DMS53 (cell line): ENCODE measurements at places on chromosomes 2 and 18.
A peak's percentile ranks its signal among the peaks of the same experiment; 100 is the strongest.

DNA sequence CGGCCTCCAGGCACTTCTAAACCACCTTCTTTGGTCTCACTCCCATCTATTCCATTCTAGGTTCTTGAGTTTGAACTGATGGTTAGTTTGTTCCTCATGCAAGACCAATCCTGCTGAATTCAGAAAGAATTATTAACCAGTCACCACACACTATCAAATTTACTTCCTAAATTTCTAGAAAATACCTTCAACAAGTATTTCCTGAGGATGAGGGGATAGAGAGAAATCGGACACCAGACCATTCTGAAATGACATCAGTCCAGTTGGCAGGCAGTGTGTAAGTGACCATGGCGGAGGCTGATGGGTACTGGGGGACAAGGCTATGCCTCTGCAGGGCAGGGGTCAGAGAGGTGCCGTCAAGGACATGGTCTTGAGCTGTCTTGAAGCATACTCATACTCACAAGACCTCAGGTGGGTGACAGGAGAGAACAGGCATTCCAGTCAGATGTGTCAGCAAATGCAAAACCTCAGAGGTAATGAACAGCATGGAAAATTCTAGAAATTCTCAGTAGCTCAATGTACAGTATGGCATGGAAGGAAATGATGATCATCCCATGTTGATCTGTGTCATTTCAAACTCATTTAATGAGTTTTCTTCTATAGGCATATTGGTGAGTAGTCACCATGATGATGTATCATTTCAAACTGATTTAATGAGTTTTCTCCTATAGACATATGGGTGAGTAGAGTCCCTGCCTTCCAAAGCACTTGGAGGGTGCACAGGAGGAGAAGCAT is 119.6 kb downstream of the DDX1 start:
- no peak for DNase-seq

DNA sequence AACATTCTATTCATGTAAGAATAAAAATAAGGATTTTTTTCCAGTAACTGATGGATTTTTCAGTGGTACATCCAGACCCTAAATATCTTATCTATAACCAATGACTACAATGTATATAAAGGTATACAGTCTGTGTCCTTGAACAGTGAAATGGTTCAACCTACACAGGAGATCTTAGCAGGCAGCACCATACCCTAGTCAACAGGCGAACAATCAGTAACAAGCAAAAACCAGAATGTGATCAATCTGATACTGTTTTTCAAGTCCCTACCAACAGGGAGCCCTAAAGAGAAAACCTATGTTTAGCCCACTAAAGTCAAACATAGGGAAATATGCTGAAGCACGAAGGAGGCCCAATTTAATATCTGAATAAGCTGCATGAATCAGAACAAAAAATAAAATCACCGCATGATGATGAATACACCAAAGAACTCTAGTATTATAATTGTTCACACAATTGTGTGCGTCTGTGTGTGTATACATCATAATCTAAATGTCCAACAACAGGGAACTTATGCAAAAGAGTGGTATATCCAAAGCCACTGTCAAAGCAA is 26.0 kb downstream of the PTPN2 start:
- no peak for DNase-seq

- no peak for DNase-seq
These were observed 1660.6 kb upstream of the NXPH2 start for GRCh38 chr2:140440815-140441214.

DNA sequence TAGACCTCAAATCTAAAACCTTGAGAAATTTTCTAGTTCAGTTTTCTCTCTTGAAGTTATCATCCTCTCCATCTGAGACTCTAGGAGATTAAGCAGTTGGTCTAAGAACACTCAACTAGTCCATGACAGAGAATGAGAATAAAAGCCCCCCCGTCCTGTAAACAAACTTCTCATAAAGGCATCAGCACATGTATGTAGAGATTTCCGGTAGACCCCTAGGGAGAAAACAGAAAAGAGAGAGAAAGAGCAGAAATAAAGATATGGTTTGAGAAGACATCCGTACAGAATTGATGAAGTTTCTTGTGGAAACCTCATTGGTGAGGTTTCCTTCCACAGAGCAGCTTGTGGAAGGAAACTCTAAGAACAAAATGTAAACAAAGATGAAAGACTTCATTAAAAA is 3.2 kb upstream of the GPR155 start:
- DNase-seq, result no peak

GRCh38 chr2:228239207-228239906 is 57.9 kb upstream of the SPHKAP start:
- no peak for DNase-seq

DNA sequence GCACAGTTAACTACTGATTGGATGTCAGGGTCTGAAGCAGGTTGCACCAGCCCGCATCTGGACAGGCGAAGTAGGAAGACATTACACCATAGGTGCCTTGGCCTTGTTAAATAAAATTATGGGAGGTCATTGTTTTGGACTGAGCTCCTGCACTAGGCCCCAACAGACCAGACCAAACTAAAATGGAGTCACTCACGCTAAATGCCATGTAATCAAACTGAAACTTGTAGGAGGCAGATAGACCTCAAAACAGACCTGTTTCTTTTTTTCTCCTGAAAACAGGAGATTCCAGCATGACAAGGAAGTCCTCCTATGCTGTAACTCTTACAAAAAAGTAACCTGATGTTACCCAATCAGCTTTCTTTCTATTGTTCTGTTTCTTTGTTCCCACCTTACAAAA is 15.5 kb upstream of the NFU1 start:
- no peak for DNase-seq

GRCh38 chr2:109243526-109244303 is 114.7 kb downstream of the SH3RF3 start:
- DNase-seq, result peak; percentile 58

GRCh38 chr2:1156059-1156458 is 205.4 kb downstream of the SNTG2 start:
- DNase-seq, result no peak

- peak; percentile 96 for DNase-seq
These were observed 867 bp upstream of the TTL start for GRCh38 chr2:112481050-112481527.

- DNase-seq, result peak; percentile 55
These were observed 144.1 kb downstream of the EVA1A start for GRCh38 chr2:75416420-75417342.

- DNase-seq, result peak; percentile 79
These were observed 318.9 kb upstream of the SYT4 start for GRCh38 chr18:43596105-43596712.

GRCh38 chr2:235560345-235560744 is 66.5 kb downstream of the AGAP1 start:
- no peak for DNase-seq

GRCh38 chr2:39118786-39119499 is 1.9 kb downstream of the SOS1 start:
- DNase-seq, result no peak

DNA sequence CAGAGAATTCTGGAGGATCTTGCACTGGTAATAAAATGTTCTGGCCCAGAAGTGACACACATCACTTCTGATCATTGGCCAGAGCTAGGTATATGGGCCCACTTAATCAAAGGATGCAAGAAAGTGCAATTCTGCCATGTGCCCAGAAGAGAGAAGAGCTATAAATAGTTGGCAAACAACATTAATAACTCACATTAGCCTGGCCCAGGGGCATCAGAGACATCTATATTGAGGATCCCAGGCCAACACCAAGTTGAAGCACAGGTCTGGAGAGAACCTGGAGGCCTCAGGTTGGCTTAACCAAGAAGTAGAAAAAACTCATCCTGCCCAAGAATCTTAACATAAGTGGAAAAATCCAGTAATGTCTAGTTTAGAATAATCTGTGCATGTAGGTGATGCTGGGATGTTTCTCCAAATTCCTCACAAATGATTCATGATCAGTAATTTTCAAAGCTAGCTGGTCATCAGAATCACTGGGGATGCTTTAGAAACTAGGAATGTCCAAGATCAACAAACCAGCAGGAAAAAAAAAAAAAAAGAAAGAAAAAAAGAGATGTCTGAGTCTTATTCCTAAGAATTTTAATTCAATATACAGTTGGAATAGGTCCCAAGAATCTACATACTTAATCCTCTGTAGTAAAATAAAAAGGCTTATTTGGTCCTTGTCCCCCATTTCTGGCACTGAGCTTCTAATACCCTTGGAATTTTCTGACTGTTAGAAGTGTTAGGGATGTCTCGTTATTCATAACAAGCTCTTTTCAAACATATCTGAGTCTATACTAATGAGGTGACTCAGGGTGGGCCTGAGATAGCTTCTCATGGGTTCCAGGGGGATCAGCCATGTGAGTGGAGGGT is 35.0 kb upstream of the EVA1A start:
- no peak for DNase-seq

DNA sequence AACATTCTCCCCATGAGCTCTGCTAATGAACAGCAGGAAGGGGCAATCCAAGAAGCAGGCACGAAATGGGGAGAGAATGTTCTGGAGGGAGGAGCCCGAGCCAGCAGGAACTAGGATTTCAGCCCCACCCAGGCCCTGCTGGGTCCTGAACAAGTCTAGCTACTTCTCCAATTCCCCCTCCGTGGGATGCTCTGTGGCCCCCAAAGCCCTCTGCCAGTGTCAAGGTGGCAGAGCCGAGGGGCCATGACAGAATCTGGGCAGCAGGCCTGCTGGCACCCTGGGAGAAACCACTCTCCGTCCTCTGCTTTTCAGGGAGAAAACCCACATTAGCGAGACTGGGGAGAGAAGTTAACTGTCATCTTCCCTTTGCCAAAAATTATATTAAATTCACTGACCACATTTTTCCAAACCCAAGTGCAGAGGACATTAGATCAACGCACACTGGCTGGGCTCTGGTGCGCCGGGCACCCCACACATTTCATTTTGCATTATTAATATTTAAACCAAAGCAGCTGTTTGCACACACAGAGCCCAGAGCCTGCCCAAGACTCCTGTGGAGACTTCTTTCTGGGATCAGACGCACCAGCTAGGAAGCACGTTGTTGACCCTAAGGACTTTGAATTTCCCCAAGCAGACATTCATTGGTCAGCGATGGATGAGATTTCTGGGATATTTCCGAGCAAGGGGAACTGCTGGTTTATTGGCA is 80.2 kb upstream of the PKDCC start:
- DNase-seq, result no peak
